HS-27A (cell line): ENCODE measurements at places on chromosomes 7 and 10.
A peak's percentile ranks its signal among the peaks of the same experiment; 100 is the strongest.

DNA sequence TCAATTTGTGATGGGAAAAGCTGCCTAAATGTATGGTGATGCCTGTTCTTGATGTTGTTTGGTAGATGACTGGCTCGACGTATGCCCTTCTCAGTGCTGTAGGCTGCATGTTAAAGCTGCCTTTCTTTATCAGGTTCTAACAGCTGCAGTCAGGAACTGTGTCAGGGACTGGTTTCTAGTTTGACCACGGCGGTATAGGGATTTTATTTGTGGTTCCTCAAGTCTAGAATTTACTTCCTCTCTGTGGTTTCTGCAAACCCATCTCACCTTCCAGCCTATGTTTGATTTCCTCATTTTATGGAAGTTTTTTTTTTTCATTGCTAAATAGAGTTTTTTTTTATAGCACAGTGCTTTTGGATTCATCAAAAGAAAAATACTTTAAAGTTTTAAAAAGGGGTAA lies 26.5 kb downstream of the LMTK2 start:
- DNase-seq = no peak

- DNase-seq = no peak
Measured at GRCh38 chr7:2738766-2739549, 51.0 kb downstream of the AMZ1 start.

GRCh38 chr7:21960922-21961321 lies 15.2 kb upstream of the CDCA7L start:
- peak; percentile 58 for DNase-seq

DNA sequence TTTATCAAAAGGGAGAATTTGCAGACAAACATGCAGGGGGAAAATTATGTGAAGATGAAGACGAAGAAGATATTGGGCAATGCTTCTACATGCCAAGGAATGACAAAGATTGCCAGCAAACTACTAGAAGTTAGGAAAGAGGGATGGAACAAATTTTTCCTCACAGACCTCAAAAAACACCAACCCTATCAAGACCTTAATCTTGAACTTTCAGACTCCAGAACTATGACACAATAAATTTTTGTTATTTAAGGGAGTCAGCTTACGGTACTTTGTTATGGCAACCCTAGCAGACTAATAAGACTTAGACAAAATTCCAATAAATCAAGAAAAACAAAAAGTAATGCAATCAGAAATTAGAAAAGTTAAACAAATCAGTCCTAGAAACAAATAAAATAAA lies 280.0 kb upstream of the GNAI1 start:
- no peak for DNase-seq

DNA sequence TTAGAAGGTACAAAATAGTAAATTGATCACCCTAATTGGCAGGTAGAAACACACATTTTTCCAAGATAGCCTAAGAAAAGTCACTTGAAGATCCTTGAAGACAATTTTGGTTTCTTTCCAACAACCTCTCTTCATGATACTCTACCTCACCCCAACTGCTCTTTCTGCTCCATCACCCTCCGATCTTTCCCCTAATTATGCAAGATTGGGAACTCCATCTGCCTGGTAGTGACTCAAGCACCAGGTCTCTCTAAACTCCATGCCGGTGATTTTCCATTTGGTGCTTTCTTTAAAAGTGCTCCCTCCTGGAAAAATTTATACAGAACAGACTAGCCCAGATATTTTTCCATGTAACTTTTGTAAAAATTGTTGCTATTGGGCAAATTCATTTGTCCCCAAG lies 1.1 kb upstream of the AKR1B1 start:
- DNase-seq = no peak

DNA sequence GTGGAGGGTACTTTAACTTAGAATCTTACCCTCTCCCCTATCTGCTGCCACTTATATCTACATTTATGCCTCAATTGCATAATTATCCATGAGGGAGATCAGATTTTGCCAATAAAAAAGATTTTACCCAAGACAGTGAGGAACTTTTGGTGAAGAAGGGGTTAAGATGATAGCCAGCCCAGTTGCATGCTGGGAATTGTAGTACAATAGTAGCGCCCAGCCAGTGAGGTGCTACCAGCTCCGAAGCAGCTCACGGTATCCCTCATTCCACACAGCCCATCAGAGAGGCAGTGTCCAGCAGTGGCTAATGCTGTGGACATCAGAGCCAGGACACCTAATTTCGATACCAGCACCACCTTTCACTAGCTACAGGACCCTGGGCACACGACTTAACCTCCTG lies 5.9 kb upstream of the LGI1 start:
- DNase-seq = no peak

DNA sequence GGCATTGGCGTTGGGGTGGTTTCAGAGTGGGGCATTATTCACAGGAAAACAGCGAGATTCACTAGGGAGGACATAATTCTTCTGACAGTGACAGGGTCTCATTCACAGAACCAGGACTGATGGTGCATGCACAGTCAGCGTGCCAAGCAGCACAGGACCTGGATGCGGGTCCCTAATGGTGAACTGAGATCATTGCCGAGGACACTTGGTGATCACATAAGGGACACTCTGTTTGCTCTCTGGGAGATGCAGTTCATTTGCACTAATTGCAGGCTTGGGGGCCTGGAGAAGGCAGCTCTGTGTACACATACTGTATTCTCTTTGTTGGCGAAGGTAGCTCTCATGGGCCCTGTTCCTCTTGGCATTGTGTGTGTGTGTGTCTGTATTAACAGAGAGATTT lies 716.1 kb downstream of the PHTF2 start:
- no peak for DNase-seq

- no peak for DNase-seq
Measured at GRCh38 chr7:96614154-96614867, 95.3 kb downstream of the SEM1 start.

GRCh38 chr10:102804382-102805055 lies 32.7 kb downstream of the CYP17A1 start:
- no peak for DNase-seq

GRCh38 chr10:126016156-126016805 lies 119.9 kb downstream of the FANK1 start:
- no peak for DNase-seq

DNA sequence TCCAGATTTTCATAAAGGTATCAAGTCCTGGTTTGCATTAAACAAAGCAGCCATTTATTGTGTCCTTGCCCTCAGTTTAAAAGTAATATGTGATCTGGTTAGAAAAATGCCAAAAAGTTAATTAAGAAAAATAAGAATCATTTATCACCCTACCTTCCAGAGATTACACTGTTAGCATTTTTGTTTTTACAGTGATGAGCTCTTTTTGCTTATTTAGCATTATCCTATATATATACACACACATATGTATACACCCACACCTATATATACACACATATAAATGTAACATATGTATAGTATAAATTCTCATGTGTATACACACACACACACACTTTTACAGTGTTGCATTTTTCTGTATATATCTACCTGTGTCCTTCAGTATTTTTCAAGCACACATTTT lies 127.9 kb downstream of the INSYN2A start:
- DNase-seq = no peak

- no peak for DNase-seq
Measured at GRCh38 chr7:49396229-49396628, 377.2 kb upstream of the VWC2 start.

- DNase-seq = no peak
Measured at GRCh38 chr10:22895252-22895651, 32.6 kb upstream of the ARMC3 start.

- DNase-seq = no peak
Measured at GRCh38 chr10:18516851-18517250, 134.5 kb downstream of the NSUN6 start.

GRCh38 chr7:77759294-77759889 lies 38.8 kb downstream of the TMEM60 start:
- peak; percentile 41 for DNase-seq

DNA sequence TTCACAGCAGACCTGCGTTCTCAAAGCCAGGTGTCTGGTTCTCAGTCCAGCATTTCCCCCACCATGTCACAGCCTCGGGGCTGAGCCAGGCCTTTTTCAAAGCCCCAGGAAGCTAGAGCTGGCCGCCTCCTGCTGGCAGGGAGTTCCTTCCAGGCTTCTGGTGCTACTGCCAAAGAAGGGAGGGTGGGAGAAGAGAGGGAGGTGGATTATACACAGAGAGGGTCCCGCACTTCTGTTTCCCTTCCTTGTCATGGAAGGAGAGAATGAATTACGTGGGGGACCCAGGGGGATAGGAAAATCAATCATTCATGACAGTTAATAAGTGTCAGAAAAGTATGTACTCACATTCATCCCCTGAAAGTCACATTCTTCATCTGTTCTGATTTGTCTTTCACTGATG lies 600 bp upstream of the LGI1 start:
- DNase-seq = no peak

GRCh38 chr7:134605978-134606923 lies 40.4 kb upstream of the BPGM start:
- no peak for DNase-seq

DNA sequence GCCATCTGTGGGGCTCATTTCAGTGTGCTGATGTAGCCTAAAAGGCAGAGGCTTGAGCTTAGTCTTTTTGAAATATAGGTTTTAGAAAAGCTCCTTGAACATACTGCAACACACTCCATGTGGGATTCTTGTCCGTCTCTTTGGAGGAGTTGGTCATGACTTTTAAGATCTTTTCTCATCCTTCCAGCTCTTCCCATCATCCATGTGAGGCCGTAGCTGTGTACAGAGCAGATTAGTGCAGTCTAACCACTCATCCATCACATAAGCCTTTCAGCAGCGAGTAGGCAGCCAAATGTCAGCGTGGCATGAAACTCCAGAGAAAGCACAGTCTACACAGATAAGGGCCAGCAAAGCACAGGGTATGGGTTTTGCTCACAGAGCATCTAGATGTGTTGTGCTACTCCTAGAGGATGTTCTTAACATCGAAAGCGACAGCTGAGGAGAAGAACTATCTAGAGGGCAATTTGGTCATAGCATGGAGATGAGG lies 28.1 kb upstream of the NPVF start:
- no peak for DNase-seq

DNA sequence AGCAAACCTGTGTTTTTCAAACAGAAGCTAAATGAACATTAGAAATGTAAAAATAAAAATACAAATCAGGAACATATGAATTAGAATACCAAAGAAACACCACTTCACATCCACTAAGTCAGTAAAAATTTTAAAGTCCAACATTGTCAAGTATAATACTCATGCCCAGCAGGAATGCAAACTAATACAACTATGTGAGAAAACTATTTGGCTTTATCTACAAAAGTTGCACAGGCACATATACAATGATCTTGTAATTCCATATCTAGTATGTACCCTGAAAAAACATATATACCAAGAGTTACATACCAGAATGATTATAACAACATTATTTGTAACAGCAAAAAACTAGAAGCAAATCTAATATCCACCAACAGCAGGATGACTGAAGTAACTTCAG lies 91.1 kb downstream of the RNF32 start:
- DNase-seq = no peak

DNA sequence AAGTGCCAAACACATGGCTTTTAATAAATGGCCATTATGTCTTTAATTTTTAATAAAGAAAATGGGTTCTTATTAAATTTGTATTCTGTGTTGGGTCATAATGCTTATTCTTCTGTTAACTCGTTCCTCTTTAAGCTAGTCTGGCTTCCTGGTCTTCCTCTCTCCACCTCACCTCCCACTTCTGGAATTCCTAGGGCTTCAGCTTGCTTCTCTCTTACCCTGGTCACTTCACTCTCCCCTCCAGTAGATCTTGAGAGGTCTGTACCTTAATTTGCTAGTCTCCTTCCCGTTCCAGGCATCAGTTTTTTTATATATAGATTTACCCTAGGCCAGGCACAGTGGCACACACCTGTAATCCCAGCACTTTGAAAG lies 111.2 kb downstream of the RALA start:
- no peak for DNase-seq

DNA sequence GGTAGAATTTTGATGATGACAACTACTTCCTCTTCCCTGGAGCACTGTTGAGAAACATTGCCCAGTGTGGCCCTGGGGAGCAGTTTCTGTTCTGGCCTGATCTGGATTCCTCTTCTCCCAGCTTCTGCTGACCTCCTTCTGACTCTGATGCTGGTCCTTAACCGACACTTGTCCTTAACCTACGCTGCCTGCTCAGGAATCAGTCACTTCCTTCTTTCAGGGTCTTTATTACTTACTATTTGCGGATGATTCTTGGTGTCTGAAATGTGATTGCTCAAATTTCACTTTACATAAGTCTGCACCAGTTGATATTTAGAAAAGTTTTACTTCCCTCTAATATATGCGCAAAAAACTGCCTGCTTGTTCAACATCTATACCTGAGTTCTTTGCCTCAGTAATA lies 164.1 kb downstream of the PTEN start:
- no peak for DNase-seq

DNA sequence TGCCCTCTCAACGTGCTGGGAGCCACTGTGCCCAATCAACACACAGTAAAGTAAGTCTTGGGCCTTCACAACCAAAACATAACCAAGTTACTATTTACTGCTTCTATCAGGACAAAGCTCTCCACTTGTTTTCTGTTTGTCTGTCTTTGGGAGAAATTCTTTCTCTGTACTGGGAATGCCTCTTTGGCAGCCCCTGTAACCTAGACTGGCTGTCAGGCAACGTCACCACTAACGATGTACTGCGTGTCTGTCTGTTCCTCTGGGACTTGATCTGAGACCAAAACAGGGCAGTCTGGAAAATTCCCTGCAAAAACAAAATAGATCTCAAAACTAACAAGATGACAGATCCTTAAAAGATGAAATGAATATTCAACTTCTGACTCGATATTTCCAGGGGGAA lies 113.0 kb downstream of the SMURF1 start:
- DNase-seq = no peak

GRCh38 chr7:33472348-33473025 lies 343.1 kb downstream of the BBS9 start:
- DNase-seq = no peak

DNA sequence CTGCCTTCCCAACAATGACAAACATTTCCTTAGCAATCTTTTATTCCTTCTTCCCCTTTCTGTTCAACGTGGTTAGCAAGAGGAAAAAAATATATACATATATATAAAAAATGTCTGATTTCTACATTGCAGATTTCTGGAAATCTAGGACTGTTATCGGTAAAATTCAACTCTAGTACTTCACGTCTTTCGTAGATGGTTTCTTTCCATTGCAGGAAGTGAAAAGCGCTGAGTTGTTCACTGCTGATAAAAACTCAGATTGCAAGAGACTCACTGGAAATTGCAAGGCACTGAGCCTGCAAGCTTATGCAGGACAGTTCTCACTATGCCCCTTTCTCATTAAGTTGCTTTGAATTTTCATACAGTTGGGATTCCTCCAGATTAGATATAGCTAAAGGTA lies 23.9 kb downstream of the KIN start:
- no peak for DNase-seq

DNA sequence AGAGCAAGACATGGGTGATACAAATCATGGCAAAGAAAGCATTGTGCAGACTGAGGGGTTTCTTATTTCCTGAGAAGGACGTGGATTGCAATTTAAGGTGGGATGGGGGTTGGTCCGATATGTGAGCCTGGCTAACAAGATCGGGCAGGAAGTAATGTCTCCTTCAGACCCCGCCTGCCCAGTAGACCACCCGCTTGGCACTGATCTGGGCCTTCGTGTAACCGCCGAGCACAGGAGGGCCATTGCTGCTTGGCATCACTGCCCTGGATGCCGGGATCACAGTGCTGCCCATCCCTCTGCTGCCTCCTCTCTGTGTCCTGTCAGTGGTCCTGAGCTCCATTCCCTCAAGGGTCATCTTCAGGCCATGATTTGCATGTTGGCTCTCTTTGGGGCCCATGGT lies 214.6 kb upstream of the ZNF32 start:
- no peak for DNase-seq

GRCh38 chr10:81013771-81014170 lies 476.1 kb downstream of the SH2D4B start:
- DNase-seq = no peak

- no peak for DNase-seq
Measured at GRCh38 chr10:30034433-30035137, 24.8 kb downstream of the JCAD start.

GRCh38 chr10:7773845-7774801 lies 13.7 kb downstream of the KIN start:
- DNase-seq = no peak
